Right atrium auricular region (tissue), 2 donors: ENCODE measurements at places on chromosomes 1 and 21. TPM values are rescaled to one million over a fixed set of nuclear protein-coding genes. Genes with fewer than 3 reads are reported as not detected.

OPTC gene
- not detected for total RNA-seq

S100A3 gene
- total RNA-seq, result 1.8 TPM

DNA sequence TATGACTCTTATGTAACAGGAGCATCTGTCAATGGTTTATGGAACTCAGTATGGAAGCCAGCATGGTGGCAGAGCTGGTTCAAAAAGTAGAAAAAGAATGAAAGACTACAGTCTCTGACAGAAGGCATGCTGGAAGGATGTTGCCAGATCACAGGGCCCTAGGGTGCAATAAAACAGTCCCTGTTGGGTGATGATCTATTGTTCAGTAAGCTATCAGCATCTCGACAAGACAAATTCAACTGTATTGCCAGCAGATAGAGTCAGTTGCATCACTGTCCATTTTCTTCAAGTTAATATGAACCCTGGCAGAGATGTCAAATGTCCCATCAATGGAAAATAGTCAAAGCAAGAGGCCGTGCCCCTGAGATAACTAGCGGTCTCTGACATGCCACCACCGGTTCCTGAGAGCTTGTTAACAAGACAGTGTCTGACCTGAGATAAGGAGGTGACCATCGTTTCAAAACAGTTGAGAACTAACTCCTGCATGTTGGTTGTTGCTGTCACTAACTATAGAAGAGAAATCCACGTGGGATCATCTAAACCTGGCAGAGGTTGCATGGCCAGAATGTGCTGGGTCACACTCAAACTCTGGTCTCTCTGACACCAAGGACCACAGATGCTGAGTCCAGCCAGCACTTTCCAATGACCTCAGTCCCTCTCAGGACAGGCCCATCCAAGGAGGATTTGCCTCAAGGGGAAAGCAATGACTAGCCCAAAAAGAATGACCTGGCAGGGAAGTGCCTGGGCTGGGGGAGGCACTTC is 125.9 kb downstream of the RIPK4 start:
- peak; percentile 80 for DNase-seq

GRCh38 chr1:167714098-167714438 is 7.7 kb upstream of the MPZL1 start:
- no peak for DNase-seq

DNA sequence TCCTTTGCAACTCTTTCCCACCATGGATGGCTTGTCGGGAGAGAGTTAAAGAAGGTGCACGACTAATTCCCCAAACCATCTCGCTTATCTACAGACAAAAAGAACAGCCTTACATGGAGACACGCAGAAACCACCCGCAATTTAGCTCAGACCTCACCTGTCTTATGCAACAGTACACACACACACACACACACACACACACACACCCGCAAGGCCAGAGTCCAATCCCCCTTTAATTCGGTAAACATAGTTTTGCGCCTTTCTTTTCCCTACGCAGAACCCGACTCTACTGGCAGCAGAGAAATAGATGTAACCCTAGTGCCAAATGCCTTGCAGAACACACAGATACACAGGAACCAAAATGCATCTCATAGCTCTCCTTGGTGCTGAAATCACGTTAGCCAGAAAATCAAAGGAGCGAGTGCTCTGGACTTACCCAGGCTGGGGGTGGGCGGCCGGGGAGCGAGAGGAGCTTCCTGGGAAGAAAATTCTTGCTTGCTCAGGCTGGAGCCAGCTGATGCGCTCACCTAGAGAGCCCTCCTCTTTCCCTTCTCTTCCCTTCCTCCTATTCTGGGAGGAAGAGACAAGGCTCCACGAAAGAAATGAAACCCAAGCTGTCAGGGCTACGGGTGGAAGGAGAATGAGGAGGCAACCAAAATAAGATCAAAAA is 470 bp downstream of the TNR start:
- no peak for DNase-seq

DNA sequence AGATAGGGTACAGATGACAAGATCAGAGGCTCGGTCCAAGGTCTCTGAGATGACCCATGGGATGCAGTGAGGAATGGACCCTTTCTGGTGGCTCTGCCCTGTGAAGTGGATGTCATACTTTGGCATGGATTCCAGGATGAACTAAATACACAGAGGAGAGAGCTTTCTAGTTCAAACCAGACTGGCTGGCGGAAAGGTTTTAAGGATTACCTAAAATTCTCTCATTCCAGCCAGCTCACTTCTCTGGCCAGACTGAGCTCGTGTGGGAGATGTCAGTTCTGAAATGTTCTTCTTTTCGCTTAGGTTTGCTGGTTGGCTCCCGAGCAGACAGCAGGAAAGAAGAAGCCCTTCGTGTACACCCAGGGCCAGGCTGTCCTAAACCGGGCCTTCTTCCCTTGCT is 6.2 kb downstream of the RNPEP start:
- no peak for DNase-seq

LYPD8 gene
- not detected for total RNA-seq
